ENCODE measurements at places on chromosomes 5 and 9.

DNA sequence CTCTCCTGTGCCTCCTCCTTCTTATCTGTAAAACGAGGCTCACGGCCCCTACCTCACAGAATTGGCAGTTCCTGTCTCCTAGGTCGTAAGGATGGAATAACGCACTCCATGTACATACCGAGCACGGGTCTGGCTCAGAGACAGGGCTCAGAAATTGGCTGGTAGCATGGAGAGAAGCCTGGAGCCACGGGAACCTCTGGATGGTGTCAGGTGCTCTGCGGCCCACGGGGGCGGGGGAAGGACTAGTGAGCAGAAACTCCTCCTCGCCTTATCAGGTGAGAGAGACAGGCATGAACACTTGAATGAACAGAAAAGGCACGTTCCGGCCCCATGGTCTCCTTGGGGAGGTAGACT is 15.4 kb upstream of the C5orf47 start:
- no peak for DNase-seq

DNA sequence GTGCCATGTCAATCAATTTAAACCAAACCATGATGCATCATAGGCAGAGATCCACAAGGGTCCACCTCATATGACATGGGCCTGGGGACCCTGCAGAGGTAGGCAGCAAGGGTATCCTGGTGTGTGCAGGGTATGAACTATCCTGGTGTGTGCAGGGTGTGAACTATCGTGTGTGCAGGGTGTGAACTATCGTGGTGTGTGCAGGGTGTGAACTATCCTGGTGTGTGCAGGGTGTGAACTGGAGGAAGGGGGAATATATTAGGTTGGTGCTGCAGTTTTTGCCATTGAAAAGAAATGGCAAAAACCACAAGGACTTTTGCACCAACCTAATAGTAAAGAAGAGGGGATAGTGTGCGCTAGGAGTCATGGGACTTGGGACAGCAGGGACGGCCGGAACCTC is 50.0 kb downstream of the MFAP3 start:
- no peak for DNase-seq

GRCh38 chr5:139738193-139739149 is 57.1 kb upstream of the PSD2 start:
- DNase-seq, result no peak

GRCh38 chr5:33891788-33892619 is at the start of gene ADAMTS12:
Gene ADAMTS12, minus strand, starts transcription at chr5:33891990. Its CDS starts 134 bp downstream, at chr5:33891856.
- no peak for DNase-seq

GRCh38 chr9:82721593-82721992 is 341.3 kb downstream of the RASEF start:
- DNase-seq, result no peak

- no peak for DNase-seq
These were observed 1862.4 kb upstream of the ACO1 start for GRCh38 chr9:30522061-30522460.

DNA sequence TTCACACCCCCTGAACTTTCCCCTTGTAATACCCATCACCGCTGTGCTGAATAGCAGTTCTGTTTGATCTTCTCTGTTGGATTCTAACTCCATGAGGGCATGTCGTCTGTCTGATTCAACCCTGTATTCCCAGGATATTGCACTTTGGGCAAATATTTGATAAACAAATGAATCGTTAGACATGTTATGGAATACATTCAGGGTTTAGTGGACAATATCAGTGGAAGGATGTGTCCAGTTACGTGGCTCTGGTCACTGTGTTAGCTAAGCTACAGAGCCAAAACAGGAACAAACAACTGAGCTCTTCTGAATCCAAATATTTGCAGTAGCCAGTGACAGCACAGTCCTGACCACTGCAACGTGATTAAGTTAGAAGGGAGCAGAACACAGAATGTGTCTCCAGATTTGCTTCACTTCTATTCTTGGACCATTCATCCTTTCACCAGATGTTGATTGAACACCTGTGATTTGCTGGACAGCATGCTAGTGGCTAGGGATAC is 13.2 kb downstream of the ANGPTL2 start:
- DNase-seq, result no peak

DNA sequence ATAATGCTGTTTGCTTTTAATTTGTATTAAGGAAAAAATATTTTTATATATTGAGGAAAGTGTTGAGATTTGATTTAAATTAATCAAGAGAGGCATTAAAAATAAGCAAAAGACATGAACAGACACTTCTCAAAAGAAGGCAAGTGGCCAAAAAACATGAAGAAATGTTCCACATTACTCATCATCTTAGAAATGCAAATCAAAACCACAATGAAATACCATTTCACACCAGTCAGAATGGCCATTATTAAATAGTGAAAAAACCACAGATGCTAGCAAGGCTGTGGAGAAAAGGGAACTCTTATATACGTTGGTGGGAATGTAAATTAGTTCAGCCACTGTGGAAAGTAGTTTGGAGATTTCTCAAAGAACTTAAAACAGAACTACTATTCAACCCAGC is 45.9 kb downstream of the RANBP17 start:
- no peak for DNase-seq

- no peak for DNase-seq
These were observed 30.1 kb upstream of the CFAP157 start for GRCh38 chr9:127676638-127677037.

- DNase-seq, result no peak
These were observed 81.7 kb downstream of the FCHO2 start for GRCh38 chr5:73037545-73037944.

DNA sequence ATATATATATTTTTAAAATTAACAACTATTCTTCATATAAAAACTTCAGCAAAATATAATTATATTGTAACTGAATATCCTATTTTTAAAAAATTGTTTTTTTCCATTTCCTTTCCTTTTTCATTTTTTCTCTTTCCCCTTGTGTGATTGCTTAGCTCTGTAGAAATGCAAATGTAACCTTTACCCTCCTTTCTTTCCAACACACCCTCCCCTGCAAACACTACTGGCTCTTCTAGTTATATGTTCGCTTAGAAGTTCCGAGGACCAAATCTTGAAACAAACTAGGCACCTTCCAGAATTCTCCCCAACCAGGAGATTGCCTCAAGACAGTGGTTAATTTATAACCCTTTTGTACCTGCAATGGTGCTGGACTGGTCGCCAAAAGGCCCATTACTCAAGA is 1980.0 kb upstream of the CDH6 start:
- no peak for DNase-seq

DNA sequence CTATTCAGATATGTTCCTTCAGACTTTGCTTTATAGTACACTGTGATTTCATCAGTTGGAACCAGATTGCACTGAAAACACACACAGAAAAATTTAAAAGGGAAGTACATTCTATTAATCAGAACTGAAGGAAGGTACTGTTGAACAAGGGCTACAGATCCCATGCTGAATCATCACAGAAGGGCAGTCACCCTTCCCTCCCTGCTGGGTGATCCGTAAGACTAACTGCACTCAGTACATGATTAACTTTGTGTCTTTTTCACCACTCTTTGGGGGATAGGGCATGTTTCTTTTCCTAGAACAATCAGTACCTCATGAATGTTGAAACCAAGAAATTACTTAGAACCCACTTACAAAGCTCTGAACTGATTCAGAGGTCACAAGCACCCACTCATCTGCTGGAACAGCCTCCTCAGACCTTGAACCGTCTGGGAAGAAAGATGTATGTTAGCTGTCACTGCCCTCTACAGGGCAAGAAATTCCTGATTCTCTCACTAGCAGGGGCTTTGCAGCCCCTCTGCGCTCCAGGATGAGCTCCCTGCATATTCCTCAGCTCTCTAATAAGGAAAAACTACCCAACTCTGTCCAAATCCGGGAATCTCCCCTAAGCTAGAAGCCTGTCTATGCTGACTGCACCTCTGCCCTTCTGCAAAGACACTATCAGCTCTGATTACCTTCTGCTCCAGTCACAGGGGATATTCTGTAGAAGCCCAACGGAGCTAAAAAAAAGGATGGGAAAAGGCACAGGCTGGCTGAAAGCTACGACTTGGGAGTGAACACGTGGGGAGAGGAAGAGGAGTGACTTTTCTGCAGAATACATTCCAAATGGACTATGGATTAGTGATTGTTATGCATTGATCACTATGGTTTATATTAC is 51.0 kb downstream of the IARS1 start:
- no peak for DNase-seq

DNA sequence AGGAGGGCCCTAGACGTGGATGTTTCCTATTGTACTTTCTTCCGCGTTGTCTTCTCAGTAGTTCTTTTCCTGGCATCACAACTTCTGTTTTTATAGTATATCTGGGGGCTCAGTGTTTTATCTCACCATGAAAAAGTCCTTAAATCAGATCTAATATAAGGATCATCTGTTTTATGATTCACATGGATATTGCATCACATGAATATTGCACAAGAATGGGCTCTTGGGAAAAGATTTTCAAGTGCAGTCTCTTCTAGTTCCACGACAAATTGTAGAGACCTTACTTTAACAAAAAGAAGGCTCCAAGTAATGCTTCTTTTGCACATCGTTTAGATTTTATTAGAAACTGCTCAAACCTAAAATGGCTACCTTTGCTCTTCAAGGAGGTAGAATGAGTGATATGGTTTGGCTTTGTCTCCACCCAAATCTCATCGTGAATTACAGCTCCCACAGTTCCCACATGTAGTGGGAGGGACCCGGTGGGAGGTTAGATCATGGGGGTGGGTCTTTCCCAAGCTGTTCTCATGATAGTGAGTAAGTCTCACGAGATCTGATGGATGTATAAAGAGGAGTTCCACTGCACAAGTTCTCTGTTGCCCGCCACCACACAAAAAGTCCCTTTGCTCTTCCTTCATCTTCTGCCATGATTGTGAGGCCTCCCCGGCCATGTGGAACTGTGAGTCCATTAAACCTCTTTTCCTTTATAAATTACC is 53.7 kb upstream of the FAM120A start:
- no peak for DNase-seq

DNA sequence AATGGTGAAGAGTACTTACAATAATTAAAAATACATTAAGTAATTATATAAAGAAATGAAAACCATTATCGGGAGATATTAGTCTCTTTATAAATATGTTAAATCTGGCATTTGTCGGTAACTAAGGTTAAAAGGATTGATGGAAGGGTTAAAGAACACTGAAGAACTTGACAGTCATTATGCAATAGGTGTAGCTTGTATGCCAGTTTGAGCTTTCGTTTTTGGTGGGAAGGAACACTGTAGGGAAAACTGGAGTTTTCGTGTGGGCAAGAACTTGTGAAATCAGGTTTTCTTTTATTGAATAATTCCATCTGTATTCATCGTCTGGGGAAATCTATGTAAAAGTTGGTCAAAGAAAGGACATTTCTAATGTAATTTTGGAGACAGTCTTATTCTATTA is 142.3 kb downstream of the DMRTA1 start:
- no peak for DNase-seq

GRCh38 chr5:32543291-32543690 is 42.1 kb upstream of the SUB1 start:
- no peak for DNase-seq

DNA sequence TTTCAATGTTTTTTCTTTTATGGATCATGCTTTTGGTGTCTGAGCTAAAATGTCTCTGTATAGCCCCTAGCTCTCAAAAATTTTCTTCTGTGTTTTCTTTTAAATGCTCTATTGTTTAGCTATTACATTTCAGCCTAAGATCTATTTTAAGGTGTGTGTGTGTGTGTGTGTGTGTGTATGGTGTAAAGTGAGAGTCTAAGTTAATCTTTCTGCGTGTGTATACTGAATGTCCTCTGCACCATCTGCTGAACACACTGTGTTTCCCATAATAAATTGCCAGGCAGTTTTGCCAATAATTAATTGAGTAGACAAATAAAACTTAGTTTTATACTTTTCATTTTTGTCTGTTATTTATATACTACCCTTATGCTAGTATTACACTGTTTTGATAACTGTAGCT is 2096.3 kb upstream of the C9orf72 start:
- DNase-seq, result no peak

Measured in NCI-H1436 (cell line).